ENCODE measurements at places on chromosomes 16 and 17.

DNA sequence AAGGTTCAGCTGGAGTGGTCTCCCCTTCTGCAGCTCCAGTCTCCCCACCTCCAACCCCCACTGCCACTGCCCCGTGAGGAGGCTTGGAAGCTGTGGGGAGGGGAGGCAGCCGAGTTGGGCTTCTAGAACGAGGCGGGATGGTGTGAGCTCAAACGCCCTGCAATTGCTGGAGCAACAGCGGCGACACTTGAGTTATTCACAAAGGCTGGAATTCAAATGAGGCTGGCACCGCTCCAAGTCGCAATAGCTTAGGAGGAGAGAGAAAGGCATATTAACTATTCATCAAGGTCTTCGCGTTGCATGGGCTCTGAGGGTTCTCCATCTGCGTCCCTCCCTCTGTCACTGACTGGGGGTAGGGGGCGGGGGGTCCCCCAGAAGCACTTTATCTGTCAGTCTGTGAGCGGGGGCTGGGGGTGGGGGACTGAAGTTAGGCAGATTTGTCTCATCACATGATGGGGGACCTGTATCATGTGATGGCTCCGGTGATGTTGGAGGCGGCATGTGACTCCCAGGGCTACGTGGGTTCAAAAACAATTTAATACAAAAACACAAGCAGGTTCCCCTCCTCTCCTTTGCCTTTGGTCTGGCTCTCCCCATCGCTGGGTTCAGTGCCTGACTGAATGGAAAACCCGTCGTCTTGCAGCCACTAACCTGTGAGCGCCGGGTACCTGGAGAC, 70.5 kb downstream of the RBBP6 start:
- peak; percentile 33 for DNase-seq

DNA sequence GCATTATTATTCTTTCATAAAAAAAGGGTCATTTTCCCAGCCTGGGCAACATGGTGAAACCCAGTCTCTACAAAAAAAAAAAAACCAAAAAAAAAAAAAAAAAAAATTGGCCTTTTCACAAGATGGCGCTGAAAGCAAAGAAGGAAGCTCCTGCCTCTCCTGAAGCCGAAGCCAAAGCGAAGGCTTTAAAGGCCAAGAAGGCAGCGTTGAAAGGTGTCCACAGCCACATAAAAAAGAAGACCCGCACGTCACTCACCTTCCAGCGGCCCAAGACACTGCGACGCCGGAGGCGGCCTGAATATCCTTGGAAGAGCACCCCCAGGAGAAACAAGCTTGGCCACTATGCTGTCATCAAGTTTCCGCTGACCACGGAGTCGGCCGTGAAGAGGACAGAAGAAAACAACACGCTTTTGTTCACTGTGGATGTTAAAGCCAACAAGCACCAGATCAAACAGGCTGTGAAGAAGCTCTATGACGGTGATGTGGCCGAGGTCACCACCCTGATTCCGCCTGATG, 4.9 kb upstream of the PGAP6 start:
- peak; percentile 60 for DNase-seq

- no peak for DNase-seq
These were observed 5.4 kb upstream of the TNS4 start for GRCh38 chr17:40506786-40507185.

DNA sequence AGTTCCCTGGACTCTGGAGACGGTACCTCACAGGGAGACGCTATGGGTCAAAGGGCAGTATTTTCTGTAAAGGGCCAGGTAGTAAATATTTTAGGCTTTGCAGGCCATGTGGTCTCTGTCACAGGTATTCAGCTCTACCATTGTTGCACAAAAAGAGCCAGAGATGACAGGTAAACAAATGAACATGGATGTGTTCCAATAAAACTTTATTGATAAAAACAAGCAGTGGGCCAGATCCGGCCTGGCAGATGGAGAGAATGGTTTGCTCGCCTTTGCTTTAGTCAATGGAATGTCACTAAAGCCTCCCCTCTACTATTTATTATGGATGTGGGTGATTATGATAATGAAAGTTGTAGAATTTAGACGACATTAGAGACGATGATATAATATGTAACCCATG, 8.9 kb upstream of the SLC5A11 start:
- DNase-seq: no peak

GRCh38 chr17:67168496-67168895, 76.5 kb downstream of the HELZ start:
- DNase-seq: no peak

GRCh38 chr17:46942441-46943217, 19.7 kb downstream of the GOSR2 start:
- peak; percentile 82 for DNase-seq

DNA sequence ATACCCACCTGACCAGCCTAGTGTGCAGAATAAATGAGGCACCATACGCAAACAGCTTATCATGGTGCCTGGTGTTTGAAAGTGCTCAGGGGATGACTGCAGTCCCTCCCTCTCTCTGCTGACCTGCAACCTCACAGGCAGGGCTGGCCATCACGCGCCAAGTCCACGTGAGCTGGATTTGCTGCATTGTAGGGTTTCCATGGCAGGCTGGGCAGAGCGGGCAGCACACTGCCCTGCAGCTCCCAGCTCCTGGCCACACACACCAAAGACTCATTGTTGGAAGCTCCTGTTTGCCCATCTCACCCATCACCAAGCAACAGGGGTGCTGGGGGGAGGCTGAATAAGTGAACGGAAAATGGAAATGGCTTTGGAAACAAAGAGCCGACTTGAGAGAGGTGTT, 81.8 kb downstream of the IRX3 start:
- DNase-seq: no peak

DNA sequence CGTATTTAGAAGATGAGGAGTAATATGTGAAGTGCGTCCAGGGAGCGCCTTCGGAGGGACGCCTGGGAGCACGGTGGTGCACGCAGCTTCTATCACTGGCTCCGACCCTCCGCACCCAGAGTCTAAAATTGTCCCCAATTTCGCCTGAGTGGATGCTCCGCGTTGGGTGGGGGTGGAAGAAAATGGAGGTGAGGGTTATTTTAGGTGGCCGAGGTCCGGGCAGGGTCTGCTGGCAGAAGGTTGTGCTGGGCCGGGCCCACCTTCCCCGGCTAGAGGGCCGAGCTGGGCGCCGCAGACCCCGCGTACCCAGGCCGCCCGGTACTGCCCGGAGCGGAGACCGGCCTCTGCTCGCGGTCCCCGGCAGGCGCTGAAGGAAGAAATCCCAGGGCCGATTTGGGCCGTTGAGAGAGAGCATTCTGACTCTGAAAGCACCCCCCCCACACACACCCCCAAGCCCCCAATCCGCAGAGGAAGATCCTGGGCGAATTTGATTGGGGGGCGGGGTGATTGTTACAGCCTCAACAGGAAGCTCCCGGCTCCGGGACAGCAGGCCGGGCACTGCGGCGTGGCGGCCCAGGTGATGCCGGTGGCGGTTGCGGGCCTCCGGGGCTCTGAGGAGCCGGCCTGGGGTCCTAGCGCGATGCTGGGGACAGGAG, 3.0 kb downstream of the BAHCC1 start:
- DNase-seq: peak; percentile 51

GRCh38 chr17:78615631-78616030, 38.4 kb upstream of the DNAH17 start:
- no peak for DNase-seq

- DNase-seq: no peak
These were observed 68.0 kb upstream of the CREBBP start for GRCh38 chr16:3948378-3948995.

DNA sequence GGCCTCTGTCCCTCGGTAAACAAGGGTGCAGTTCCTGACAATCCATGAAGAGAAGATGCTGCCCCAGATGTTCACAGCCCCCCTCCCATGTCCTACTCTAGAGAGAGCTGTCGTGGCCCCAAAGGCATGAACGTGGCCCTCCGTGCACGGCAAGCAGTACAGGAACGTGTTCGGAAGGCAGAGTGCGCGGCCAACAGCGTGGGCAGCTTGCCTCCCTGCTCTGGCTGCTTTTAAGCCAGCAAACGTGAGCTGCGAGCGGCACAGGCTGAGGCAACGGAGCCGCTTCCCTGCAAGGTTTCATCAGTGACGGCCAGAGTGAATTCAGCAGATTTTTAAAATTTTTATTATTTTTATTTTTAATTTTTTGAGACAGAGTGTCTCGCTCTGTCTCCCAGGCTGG, 37.2 kb downstream of the PEMT start:
- DNase-seq: no peak

GRCh38 chr17:9669551-9670008, 24.3 kb downstream of the USP43 start:
- DNase-seq: no peak

DNA sequence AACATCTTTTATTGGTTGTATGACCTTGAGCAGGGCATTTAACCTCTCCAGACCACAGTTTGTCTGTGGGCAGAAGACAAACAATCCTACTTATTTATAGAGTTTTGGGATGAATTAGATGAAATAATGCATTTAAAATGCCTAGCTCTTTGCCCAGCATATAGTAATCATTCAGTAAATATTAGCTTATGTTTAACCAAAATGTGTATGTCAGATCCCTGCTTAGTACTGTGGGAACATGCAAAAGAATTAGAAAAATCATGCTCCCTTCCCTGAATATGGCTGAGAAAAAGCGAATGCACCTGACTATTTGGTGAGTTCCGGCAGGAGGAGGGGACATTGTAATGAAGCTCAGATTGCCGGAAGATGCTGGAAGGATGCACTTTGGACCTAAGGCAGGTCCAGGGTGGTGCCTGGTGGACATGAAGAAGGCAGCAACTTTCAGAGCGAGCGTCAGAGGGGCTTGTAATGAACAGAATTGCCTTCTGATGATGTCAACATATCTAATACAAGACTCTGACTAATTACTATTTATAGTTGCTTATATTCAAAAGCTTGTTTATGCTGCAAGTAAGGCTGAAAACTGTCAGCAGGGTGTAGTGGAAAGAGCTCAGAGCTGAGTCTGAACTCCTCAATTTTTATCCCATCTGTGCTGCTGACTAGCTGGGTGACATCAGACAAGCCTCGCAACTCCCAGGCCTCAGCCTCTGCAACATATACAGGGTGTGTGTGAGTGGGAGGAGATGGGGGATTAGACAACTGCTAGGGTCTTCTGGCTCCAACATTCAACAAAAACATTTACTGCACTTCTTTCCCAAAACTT, 221.2 kb downstream of the PRKCA start:
- no peak for DNase-seq

DNA sequence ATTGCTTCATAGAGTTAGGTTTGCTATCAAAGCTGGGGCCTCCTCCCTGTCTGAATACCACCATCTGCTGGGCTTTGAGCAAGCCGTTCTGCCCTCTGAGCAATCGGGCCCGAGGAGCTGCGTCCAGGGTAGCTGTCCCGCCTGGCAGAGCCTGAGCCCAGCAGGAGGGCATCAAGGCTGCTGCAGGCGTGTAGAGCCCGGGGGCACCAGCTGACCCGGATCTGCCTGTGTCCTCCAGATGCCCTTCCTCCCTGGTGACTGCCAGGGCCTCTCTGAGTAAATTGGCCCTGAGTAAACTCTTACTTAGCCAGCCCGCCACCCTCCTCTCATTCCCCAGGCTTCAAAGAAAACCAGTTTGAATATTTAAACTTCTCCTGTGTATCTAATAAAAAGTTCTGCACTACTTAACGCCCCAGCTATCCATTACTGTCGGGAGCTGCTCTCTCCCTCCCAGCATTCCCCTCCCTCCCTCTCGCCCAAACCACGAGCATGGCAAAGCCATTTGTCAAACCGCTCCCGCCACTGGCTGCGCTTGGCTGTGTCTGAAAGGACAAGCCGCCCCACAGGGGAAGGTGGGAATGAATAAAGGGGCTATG, 16.4 kb downstream of the CDK5RAP3 start:
- no peak for DNase-seq

GRCh38 chr16:86508028-86508946, 2.0 kb upstream of the FOXF1 start:
- DNase-seq: no peak

DNA sequence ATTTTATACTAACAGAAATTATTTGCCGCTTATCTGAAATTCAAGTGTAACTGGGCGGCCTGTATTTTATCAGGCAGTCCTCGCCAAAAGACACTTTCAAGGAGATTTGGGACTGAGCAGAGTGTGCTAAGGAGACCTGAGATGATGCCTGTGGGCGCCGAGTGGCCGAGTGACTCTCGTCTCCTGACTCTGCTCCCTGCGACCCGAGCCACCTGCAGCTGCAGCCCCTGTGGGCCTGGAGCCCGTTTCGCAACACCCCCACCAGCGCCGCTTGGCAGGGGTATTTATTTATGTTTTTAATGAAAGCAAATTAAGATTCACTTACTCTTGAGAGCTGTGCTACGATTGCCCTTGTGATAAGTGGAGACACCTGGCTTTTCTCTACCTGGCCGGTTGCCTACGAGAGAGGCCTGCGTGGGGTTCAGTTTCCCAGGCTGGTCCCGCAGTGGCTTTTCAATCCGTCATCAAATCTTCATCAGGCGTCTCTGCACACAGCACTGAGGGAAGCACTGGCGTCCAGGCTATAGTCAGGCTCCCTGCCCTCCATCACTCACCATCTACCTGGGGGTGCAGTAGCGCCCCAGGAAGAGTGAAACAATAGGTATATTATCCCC, 124.0 kb downstream of the SEC14L1 start:
- no peak for DNase-seq

DNA sequence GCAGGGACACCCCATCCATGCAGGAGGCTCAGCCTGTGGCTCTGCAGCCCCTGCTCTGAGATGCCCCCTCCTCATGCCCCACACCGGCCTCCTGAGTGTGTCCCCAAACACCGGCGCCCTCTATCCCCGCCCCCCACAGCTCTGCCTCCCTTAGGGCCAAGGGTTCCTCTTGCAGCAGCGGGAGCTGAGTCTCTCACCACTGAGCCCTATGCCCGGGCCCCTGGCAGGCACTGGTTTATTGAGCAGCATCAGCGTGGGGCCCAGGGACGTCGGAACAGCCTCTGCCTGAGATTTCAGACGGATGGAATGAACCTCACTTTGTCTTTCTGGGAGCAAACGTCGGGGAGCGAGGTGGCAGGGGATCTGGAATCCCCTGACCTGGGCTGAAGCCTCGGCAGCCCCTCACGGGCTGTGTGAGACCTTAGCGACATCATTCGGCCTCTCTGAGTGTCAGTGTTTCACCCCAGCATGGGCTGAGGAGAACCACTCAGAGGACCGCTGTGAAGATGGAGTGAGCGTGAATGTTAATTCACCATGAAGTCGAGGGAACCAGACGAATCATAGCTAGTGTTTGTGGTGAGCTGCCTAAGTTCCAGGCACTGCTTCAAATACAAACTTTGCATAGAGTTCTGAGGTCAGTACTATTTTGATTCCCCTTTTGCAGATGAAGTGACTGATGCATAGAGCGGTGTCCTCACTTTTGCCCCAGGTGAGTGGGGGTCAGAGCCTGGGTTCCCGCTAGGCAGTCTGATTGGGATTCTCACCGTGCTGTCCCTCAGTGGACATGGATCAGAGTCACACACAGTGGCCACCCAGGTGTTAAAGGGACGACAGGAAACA, 5.3 kb upstream of the C16orf74 start:
- DNase-seq: no peak

- peak; percentile 73 for DNase-seq
These were observed 180.6 kb downstream of the COPRS start for GRCh38 chr17:31678431-31678830.

- no peak for DNase-seq
These were observed 60.6 kb upstream of the TMEM97 start for GRCh38 chr17:28258347-28258887.

Data from hematopoietic multipotent progenitor cell treated with erythropoietin and hydrocortisone succinate and interleukin-3 and kit ligand, for 4 days (in vitro differentiated cells).